RKO (cell line): ENCODE measurements at places on chromosomes 3 and 15.

DNA sequence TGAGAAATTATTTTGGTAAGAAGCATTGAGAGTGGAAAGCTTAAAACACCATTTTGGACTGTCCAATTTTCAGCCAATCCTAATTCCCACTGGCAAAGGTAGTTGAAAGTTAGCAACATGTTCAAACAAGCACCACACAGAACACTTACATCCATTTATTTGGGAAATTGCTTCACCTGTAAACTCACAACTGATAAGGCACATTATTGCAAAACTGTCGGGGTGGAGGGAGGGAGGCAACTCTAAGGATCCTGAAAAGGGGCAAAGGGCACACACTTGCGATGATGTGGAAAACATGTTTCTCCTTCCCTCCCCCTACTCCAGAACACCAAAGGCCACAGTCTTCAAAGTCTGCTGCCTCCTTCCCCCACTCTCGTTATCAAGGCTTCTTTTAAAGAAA lies 9.4 kb downstream of the TMEM41A start:
- no peak for DNase-seq

DNA sequence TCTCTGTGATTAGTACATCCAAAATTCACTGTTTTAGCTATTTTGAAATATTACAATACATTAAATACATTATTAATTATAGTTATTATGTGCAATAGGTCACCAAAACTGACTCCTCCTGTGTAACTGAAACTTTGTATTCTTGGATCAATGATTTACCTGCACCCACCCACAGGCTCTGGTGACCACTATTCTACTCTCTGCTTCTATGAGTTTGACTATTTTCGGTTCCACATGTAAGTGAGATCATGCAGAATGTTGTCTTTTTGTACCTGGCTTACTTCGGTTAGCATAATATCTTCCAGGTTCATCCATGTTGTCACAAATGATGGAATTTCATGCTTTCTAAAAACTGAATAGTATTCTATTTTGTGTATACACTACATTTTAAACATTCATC lies 43.8 kb downstream of the SLC2A2 start:
- no peak for DNase-seq

DNA sequence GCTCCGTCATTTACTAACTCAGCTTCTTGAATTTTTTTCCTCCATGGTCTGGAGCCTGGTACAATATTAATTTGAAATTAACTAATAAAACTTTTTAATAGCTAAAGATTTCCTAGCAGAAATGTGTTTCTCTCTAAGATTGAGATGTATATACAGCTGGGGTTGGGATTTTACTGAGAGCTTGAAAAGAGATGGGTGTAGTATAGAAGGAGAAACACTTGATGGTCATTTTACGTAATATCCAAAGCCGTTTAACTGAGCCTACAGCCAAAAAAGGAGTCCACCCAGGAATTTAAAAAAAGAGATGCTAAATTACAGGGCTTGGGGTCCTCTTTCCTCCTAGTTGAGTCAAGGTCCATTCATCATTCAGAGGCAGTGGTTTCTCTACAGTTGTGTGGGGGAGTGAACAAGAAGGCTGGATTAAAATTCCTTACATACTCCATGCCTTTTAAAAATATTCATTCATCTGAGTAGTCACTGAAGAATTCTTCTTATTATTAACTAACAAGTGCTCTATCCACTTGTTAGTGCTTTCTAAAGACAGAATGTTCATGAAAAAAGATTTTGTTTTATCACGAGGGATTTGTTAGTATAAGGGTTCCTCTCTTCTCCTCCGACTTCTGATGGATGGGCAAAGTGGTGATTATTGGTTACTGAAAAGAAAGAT lies 255.3 kb upstream of the IL12A start:
- no peak for DNase-seq

DNA sequence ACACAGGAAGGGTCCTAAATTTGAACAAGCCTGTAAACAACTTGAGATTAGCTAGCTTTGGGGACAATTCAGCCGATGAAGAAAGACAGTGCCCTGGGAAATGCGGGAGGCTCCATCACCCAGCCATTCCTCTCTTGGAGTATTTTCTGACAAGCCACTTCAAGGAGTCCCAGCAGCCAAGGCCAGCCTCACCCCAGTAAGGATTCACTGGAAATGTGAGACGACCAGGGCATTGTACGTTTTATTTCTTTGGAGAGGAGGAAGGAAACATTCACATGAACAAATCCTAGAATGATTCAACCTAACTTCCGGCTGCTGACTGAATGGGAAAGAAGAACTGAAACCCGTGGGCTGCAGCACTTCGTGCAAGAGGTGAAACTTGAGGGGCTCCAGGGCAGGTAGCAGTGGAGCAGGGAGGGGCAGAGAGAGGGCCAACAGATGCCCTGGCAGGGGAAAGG lies 116.4 kb upstream of the ARHGEF3 start:
- no peak for DNase-seq

DNA sequence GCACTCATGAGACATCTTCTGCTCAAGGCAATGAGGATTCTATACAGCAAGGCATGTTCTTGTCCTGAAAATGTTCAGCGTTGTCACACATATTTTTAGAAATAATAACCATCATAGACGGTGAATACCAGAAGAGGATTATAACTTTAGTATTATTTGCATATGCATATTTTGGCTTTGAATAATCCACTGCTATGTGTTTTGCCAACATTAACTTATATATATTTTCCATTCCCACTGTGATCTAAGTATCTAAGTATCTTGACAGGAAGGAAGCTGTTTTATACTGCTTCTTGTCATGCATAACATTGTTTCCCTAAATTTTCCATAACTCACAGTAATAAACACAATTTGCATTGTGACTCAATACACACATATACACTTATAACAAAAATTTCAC lies 509.5 kb downstream of the TBL1XR1 start:
- no peak for DNase-seq

DNA sequence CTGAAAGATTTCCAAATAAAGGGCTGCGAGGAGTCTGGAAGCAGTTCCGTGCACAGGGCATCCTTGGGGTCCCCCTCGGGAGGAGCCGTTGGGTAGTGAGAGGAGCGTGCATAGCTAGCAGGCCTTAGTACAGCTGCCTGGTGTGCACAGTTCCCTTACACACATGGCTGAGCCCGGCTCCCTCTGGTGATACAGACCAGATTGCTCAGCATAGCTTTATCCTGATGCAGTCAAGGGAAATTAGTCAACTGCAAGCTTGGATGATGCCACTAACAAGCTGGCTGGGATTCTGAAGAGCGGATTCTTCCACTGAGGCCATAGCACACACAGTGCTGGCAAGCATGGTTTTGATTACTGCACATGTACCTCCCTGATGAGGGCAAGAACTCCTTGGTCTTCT lies 349.4 kb downstream of the LRTM1 start:
- DNase-seq = no peak

GRCh38 chr3:156670077-156670476 lies 4.3 kb upstream of the TIPARP start:
- DNase-seq = no peak

DNA sequence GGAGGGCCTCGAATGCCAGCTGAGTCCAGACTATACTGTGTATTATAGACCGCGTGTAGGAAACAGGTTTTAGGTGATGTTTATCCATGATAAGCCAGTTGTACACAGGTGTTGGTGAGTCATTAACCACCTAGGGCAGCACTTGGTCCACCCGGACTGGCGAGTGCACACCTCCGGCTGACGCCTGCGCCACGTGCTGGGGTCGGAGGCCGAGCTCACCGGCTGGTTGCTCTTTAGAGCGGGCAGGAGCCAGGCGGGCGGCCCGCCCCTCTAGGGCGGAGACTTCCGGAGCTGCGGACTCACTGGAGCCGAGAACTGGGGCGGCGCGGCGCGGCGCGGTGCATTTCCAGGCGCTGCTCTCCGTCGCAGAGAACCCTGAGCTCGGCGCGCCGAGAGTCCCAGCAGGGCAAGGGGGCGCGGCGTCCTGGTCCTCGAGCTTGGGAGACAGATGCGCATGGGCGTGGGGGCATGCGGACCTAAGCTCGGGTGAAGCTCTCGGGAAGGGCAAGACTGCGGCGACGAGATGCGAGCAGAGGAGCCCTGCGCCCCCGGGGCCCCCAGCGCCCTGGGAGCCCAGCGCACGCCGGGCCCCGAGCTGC lies at the start of gene ESYT3:
Gene ESYT3 (plus strand): TSS at position 341 of the 599 bp plus-strand sequence. CDS start 183 bp downstream, at position 524.
- no peak for DNase-seq

DNA sequence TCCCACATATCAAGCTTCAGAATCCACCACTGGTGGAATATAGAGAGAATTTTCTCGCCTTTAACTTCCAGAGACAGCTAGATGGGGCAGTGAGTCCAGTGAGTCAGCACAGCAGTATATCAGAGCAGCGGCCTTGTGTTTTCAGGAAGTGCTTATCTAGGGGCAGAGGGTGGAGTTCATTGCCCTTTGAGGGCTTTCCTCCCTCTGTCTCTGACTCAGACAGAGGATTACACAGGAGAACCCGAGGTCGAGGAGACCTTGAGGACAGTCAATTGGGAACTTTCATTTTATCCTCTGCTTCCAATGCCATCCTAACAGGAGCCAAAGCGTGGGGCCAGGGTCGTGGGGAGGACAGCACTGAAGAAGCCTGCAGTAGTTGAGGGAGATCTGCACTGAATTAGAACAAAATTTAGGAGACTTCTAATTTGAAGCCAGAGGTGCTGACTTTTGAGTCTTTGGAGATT lies 109.6 kb upstream of the UMPS start:
- peak; percentile 28 for DNase-seq

DNA sequence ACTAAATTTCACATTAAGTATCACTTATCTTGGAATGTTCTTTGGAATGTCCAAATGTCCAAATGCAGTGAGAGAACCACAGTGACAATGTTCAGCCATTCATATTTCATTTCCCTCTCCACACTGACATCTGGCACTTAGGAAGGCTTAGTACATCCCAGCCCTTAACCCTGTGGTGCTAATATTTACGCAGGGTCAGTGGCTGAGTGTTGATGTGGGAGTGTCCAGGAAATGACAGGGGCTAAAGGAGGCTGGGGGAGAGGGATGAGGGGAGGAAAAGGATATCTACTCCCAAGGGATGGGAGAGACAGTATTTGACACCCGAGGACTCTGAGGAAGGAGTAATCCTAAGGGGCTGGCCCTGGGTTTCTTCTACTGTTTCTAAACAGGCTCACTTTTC lies 14.1 kb upstream of the CCR4 start:
- no peak for DNase-seq

GRCh38 chr15:77974098-77974414 lies 103.5 kb downstream of the TBC1D2B start:
- DNase-seq = no peak

- peak; percentile 21 for DNase-seq
These were observed 4.1 kb downstream of the OSBPL11 start for GRCh38 chr3:125591116-125591760.

DNA sequence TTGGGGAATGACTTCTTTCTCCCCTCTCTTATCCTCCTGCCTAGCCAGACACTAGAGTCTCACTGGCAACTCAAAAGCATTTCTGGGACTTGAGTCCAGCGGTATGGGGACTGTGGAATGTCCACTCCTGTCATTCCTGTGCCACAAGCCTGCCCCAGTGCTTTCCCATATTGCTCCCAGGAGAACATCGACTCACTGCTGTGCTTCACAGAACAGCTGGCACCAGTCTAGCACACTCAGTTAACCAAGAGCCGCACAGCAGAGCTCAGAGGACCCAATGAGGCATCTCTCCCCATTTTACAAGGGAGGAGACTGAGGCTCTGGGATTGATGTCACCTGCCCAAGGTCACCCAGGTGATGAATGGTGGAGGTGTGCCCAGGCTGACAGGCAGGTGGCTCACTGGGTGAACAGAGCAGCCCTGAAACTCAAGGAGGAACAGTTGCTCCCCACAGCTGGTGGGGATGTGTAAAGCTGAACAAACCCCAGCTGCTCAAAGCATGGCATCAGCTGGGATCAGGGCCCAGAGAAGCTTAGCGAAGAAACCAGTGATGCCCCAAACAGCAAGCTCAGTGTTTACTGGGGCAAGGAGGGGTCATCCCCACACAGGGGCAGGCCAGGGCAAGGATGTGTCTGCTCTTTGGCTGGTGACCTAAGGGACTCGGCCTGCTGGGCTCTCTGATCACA lies 35.4 kb upstream of the DUSP7 start:
- no peak for DNase-seq

GRCh38 chr3:75610773-75611172 lies 53.4 kb upstream of the FRG2C start:
- no peak for DNase-seq

- DNase-seq = no peak
These were observed 46.9 kb upstream of the SLC7A14 start for GRCh38 chr3:170632780-170633179.

GRCh38 chr15:38323895-38324294 lies 71.3 kb downstream of the SPRED1 start:
- no peak for DNase-seq

DNA sequence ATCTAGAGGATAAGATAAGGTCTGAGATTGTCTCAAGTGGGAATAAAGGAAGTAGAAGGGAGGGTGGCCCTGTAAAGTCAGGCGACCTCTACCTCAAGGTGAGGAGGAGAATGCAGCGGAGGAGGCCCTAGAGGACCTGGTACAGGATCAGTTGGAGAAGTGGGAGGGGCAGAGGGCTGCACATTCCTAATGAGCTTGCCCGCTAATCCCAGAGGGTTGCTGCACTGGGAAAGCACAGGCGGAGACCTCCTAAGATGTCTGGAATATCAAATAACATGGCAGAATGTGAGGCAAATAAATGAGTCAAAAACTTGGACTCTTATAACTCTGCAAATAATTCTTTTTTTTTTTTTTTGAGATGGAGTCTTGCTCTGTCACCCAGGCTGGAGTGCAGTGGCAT lies 30.2 kb upstream of the VPS8 start:
- DNase-seq = no peak

GRCh38 chr3:61913701-61914100 lies 352.3 kb downstream of the PTPRG start:
- no peak for DNase-seq

DNA sequence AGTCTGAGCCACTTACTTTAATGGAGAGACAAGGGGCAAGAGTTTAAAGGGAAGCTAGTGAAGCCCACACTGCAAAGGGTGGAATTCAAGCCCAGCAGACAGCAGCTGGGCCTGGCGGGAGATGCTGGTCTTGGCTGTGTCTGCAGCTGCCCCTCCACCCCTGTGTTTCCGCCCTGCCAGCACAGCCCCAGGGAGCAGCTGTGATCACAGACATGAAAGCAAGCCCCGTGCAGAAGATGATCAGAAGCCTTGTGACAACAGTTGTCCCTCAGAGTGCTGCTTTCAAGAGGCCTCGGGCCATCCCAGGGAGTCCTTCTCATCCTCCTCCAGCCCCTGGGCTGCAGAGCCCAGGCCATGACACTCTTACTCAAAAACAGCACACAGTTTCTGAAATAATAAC lies 24.1 kb upstream of the SLC6A1 start:
- no peak for DNase-seq

DNA sequence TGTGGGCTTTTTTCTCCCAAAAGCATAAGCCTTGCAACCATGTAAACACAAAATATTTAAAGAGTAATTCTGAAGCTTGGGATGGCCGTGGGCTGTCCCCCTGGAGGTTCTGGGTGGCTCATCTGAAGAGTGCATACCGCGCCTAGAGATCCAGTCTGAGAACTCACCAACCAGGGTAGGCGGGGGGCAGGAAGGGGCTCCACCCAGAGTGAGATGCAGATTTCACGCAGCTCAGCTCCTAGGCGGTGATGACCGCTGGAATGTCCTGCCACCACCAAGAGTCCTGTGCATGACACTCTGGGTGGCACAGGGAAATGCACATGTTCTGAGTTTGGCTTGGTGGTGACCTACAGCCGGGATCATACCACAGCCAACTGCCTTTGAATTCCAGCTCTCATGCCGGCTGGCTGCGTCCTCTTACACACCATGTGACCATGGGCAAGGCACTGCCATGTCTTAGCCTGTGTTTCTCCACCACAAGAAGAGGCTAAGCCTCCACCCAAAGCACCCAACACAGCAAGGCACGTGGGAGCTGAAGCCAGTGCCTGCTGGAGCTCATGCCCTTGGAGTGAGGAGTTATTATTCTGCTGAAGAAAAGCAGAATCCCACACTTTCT lies 125.1 kb upstream of the IQSEC1 start:
- no peak for DNase-seq

GRCh38 chr3:88584451-88584850 lies 434.7 kb downstream of the C3orf38 start:
- DNase-seq = no peak
